ENCODE measurements at places on chromosomes 2 and 18. TPM values are rescaled to one million over a fixed set of nuclear protein-coding genes. Genes with fewer than 3 reads are reported as not detected.
A peak's percentile ranks its signal among the peaks of the same experiment; 100 is the strongest.

Gene ANTXR1
- polyA plus RNA-seq = 70.8 TPM

Gene HMSD
- polyA plus RNA-seq = 1.1 TPM

GRCh38 chr18:11310476-11311086 lies 161.2 kb upstream of the PIEZO2 start:
- DNase-seq = peak; percentile 15

DNA sequence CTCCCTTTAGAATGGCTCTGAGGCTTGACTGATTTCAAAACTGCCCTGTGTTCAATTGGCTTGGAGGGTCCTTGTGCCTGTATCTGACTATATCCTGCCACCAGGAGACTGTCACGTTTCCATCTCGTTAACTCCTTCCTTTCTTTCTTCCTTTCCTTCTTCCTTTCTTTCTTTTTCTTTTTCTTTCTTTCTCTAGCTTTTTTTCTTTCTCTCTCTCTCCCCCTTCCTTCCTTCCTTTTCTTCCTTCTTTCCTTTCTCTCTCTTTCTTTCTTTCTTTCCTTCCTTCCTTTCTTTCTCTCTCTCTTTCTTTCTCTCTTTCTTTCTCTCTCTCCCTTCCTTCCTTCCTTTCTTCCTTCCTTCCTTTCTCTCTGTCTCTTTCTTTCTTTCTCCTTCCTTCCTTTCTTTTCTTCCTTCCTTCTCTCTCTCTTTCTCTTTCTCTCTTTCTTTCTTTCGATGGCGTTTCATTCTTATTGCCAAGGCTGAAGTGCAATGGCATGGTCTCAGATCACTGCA lies 38.1 kb upstream of the EML6 start:
- DNase-seq = no peak

DNA sequence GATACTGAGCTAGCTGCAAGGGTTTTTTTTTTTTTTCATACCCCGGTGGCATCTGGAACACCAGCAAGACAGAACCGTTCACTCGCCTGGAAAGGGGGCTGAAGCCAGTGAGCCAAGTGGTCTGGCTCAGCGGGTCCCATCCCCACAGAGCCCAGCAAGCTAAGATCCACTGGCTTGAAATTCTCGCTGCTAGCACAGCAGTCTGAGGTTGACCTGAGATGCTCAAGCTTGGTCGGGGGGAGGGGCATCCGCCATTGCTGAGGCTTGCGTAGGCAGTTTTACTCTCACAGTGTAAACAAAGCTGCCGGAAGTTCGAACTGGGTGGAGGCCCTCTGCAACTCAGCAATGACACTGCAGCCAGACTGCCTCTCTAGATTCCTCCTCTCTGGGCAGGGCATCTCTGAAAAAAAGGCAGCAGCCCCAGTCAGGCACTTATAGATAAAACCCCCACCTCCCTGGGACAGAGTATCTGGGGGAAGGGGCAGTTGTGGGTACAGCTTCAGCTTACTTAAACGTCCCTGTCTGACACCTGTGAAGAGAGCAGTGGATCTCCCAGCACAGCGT lies 5.1 kb upstream of the MIB1 start:
- no peak for DNase-seq

DNA sequence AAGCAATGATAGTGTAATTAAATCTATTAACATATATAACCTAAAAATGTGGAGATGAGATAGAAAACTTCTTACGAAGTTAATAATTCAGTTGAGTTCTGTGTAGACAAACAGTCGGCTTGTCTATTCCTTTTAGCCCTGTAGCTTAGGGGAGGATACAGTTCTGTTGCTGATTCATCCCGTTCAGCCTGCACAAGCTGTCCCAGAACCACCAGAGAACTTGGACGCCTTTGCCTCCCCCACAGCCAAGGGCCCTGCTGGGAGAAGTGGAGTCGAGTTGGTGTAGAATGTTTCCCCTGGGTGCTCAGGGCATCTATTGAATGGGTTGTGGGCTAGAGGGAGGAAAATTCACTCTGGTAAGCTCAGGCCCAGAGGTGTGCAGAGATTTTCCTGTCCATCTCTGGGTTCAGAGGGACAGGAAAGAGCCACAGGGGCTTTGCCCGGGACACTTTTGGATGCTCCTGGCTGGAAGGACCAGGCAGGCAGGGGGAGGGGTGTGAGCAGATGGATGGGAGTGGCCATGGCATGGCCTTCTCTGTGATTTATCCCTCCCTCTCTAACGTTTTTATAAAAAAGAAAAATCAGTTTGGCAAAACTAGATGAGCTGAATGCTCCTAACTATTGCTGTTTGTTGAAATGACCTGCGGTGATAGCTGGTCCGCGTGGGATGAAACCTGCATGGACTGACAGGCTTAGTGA lies 42.8 kb upstream of the GALR1 start:
- DNase-seq = no peak
